NCI-H1436 treated with DMSO at 0.1 percent for 48 hours (cell line): ENCODE measurements at places on chromosomes 6 and 20.

DNA sequence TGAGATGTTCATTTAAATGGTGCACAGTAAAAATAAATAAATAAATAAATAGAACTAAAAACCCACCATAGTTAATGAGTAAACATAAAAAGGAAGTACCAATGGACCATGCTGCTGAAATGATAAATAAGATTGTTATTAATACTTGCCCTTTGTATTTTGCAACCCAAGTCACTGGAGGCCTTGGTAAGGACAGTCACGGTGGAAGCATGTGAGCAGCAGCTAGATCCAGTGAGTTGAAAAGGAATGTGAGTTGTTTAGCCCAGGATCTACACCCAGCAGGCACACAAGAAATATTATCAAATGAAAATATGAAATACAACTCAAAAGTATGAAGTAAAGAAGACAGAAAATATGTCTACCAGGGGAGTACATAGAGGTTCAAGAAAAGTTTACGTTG is 6.7 kb downstream of the LGSN start:
- DNase-seq, result no peak

- no peak for DNase-seq
Measured at GRCh38 chr6:7505189-7505699, 36.2 kb upstream of the DSP start.

DNA sequence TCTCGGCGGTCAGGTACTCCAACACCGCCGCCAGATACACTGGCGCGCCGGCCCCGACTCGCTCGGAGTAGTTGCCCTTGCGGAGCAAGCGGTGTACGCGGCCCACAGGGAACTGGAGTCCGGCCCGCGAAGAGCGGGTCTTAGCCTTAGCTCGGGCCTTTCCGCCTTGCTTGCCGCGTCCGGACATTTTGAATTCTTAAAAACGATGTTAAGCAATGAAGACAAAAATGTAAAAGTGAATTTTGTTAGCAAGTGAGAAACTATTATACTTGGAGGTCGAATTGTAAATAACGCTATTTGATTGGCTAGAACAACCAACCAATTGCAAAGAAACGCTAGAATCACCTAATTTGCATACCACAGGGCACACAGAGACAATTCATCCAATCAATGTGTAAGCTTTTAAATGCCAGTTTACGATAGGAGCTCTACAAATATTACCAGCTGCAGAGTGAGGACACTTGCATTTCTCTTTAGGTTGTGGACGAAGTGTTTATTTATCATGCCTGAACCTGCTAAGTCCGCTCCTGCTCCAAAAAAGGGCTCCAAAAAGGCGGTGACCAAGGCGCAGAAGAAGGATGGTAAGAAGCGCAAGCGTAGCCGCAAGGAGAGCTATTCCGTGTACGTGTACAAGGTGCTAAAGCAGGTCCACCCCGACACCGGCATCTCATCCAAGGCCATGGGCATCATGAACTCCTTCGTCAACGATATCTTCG is 112.0 kb downstream of the HFE start:
- peak; percentile 93 for DNase-seq

DNA sequence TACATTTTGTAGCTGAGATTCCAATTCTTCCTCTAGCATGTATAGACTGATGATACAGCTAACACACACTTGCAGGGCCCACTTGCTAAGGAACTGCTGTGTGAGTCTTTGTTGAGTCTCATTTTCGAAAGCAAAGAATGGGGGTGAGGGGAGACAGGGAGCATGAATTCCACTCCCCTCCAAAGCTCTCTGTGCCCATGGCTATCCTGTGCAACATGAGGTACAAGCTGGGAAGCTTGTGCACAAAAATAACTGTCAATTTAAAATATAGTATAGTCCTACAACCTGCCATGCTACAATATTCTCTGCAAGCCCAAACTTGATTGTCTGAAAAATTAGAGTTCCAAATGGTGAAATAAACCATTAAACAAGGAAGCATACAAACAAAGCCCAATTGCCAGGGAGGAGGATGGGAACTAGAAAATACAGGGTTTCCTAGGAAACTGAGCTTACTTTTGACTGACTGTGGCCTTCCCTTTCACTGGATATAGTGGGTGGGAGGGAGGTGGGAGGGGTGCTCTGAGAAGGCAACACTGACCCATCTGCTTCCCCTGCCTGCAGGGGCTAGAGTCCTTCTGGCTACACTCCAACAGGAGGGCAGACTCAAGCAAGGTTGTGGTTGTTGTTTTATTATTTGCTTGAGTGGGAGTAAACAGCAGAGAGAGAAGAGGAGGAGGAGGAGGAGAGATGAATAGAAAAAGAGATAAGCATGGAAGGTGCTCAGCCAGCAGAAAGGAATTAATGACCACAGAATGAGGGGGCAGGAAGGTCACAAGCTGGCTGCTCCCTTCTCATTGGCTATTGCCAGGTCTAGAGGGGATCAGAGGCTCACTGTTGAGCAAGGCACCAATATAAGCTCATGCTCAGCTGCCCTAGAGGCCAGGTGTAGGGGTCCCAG is 84.6 kb downstream of the FYN start:
- DNase-seq, result no peak

DNA sequence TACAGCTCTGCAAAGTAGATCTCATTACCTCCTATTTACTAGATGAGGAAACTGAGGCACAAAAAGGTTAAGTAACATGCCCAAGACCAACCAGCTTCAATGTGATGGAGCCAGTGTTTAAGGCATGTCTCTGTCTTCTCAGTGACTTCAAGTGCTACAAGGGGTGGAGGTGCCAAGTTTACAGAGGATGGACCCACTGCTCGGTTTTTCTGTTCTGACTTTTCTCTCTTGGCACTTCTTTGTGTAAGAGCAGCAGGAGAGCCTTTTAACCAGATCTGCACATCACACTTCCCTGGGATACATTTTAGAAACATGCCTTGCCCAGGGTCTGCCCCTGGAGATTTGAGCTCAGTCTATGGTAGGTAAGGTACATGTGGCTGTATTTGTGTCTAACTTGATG is 9.8 kb downstream of the WRNIP1 start:
- DNase-seq, result no peak

GRCh38 chr6:131828951-131829350 is 21.1 kb downstream of the ENPP1 start:
- no peak for DNase-seq

GRCh38 chr6:134647861-134648260 is 302.0 kb downstream of the ALDH8A1 start:
- DNase-seq, result no peak

DNA sequence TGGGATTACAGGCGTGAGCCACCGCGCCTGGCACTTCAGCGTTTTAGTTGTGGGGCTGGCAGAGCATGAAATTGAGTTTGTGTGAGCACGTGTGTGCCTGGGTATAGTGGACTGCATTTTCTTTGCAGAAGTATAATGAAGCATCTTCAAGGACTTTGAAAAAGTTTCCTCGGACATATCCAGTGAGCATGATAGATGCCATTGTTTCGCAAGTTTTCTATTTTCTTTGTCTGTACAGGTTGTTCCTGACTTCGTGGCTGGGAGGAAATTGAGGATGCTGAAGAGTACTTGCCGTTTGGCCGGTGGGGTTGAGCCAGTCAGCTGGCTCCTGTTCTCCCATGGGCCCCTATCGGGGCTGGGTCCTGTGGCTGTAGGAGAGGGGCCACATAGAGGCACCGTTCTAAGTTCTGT is 55.9 kb downstream of the RREB1 start:
- no peak for DNase-seq
